ENCODE measurements at places on chromosomes 6 and 20.
A peak's percentile ranks its signal among the peaks of the same experiment; 100 is the strongest.

- DNase-seq: peak; percentile 11
These were observed 243.0 kb downstream of the CD83 start for GRCh38 chr6:14360565-14360964.

- no peak for DNase-seq
These were observed 3.1 kb upstream of the INSM1 start for GRCh38 chr20:20364593-20365479.

DNA sequence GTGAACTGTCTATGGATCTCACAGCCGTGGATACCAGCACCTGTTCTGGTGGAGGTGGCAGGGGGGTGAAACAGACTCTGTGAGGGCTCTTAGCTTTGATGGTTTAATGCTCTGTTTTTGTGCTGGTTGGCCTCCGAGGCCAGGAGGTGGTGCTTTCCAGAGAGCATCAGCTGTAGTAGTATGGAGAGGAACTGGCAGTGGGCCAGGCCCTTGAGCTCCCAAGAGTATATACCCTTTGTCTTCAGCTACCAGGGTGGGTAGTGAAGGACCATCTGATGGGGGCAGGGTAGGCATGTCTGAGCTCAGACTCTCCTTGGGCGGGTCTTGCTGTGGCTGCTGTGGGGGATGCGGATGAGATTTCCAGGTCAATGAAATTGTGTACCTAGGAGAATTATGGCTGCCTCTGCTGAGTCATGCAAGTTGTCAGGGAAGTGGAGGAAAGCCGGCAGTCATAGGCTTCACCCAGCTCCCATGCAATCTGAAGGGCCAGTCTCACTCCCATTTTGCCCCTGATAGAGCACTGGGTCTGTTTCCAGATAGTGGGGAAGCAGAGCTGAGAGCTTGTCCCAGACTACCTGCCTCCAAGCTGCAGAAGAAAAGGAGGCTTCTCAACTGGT is 102.7 kb upstream of the AHI1 start:
- no peak for DNase-seq

DNA sequence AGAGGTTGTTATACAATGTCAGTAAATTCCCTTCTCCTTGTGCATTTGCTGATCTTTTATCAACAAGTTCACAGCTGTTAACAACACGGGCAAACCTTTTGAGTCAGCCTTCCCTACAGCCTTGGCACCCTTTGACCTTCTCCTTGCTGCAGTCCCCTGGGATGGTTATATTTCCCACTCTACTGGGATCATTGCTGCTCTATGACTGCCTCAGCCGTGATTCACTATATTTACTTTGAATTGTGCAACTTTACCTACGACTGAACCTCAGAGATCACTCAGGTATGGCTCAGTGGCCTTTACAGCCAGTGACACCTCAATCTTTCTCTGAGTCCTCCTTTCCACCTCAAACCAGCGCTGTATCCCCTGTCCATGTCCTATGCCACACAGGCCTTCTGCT is 1293.3 kb downstream of the EPHA7 start:
- no peak for DNase-seq

GRCh38 chr6:107820338-107821261 is 3.5 kb downstream of the SCML4 start:
- no peak for DNase-seq
